ENCODE measurements at places on chromosomes 12 and 14. TPM values are rescaled to one million over a fixed set of nuclear protein-coding genes. Genes with fewer than 3 reads are reported as not detected.

- no peak for DNase-seq
Measured at GRCh38 chr12:93243689-93244513, 133.8 kb upstream of the NUDT4 start.

DNA sequence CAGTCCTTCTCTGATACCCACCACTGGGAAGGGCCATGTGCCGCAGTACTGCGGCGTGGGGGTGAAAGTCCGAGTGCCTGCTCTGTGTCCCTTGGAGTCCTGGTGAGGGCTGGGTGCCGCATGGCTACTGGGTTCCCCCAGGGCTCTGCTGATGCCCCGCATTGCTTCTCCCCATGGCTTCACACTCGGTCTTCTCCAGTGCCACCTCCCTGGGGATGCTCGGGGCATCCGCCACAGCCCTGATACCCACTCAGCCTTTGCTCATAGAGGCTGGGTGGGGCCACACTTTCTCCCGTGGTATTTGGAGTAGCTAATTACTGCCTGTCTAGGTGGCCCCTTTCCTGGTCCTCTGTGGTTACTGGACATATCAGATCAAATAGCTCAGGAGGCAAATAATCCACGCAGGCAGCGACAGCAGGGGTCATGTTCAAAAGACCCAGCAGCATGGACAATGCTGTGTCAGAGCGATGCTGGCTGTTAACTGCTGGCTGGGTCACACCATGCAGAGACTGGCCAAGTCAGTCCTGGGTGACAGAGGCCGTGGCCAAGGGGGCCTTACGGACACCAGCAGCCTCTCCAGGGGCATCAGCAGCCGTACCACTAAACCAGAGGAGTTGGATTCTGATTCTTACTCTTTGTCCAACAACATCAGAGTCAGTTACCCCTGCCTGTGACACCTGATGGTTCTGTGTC is 106.5 kb downstream of the ADGRD1 start:
- no peak for DNase-seq

The SLC6A15 gene
- 38.1 TPM for total RNA-seq

The P2RX2 gene
- total RNA-seq = 0.84 TPM

All from H1 (cell line).